NCI-H774 (cell line): ENCODE measurements at places on chromosomes 12 and 14.

- no peak for DNase-seq
Observed at GRCh38 chr12:94769047-94769420, 118.7 kb upstream of the TMCC3 start.

DNA sequence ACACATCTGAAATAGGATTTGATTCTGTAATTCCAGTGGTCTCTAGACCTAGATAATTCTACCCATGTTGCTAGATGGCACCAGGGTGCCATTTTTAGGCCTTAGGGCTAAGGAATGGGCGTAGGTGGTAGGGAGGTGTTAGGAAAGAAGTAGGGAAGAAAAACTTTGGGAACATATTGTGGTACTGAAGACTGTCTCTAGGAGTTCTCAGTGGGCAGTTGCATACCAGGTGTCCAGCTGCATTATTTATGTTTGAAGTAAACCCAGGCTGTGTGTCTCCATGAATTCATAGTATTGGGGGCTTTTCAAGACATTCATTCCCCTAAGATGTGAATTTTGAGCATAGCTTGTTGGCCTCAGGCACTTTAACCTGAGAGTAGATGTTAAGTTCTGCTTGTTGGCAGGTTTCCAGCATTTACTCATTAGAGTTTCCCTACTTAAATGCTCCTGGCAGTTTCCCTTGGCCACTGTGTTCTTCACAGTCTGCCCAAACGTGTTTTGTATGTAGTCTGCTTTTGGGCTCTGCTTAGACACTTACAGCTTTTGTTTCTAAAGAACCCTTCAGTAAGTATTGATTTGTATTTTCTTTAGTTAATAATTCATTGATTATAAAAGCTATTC lies 31.5 kb upstream of the CCT2 start:
- DNase-seq: peak; percentile 25

- no peak for DNase-seq
Observed at GRCh38 chr14:46250113-46250703, 401.4 kb downstream of the RPL10L start.

GRCh38 chr12:125256634-125256936 lies 191.3 kb downstream of the AACS start:
- DNase-seq: no peak

- DNase-seq: peak; percentile 40
Observed at GRCh38 chr12:24109381-24110039, 160.0 kb upstream of the SOX5 start.

GRCh38 chr12:44287545-44287944 lies 451.7 kb downstream of the TMEM117 start:
- DNase-seq: no peak

DNA sequence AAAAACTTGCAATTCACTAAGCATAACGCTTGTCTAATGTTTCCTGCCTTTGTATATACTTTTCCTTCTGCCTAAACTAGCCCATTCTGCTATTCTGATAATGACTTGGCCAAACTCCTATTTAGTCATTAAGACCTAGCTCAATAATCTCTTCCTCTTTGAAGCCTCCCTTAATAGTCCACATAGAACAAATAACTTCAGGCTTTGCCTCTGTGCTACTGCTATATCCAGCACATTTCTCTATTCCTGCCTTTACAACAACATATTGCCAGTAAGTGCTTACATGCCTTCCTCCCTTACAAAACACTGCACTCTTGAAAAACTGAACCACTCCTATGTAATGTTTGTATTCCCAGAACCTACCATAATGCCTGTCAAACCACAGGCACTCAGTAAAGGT lies 13.8 kb downstream of the PRICKLE1 start:
- DNase-seq: no peak

- DNase-seq: no peak
Observed at GRCh38 chr14:102591372-102591943, 991 bp upstream of the RCOR1 start.

DNA sequence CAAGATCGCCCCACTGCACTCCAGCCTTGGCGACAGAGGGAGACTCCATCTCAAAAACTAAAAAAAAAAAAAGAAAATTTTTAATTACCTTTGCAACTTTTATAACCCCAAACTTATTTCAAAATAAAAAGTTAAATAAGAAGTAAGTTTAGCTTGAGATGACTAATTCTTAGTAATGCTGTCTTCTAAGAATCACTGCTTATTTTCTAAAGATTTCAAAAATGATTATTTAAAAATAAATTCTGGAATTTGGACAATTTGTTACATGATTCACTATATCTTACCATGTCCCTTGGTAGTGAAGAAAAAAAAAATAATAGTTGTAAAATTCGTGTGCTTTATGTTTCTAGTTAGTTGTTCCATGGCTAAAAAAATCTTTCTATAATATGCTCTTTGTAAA lies 11.6 kb upstream of the HECTD1 start:
- DNase-seq: no peak

- DNase-seq: no peak
Observed at GRCh38 chr14:32744811-32745445, 193.8 kb upstream of the NPAS3 start.

GRCh38 chr12:103205906-103206305 lies 248.4 kb downstream of the ASCL1 start:
- DNase-seq: peak; percentile 68

DNA sequence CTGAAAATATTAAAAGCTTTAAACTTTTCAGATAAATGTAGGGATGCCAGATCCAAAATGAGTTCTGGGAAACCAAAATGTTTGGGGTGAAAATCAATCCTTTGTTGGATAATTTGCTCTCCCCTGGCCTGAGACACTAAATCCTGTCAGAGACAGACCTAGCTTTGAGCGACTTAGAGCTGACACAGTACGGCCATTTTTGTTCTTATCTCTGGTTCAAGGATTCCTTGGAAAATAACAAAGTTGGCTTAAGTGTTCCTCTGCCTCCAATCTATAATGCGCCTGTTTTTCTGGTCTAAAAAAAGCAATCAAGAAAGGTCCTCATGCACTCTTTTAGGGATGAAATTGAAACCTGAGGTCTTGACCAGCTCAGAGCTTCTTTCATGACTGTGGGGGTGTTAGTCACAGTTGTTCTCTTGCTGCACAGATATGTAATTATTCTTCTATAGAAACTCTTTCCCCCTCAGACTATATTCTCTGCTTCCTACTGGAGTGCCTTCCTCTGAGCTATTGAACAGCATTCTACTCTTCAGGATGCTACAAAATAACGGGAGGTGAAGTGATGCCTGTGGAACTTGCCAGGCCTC lies 52.3 kb upstream of the EGLN3 start:
- DNase-seq: no peak

GRCh38 chr12:124040737-124041136 lies 67.7 kb downstream of the ZNF664 start:
- DNase-seq: no peak

DNA sequence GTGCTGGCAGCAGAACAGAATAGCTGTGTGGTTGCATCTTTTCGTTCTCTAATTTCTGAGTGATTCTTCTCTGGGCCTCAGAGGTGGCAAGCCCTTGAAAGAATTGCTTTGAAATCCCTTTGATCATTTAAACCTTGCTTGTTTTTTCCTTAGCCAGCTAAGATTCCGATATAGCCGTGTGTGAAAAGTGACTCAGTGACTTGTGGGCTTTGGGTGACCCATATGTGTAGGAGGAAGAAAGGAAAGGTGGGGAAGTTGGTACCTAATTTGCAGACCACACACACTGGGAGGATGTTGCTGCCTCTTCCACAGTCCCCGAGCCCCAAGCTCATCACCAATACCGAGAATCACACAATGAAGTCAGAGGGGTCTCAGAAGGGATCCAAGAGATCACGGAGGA lies 18.8 kb downstream of the SLC24A4 start:
- no peak for DNase-seq

- no peak for DNase-seq
Observed at GRCh38 chr12:118136559-118137003, 657 bp downstream of the PEBP1 start.

GRCh38 chr12:79001404-79001803 lies 136.8 kb downstream of the SYT1 start:
- DNase-seq: peak; percentile 71
